ENCODE measurements at places on chromosomes 3 and 15.
A peak's percentile ranks its signal among the peaks of the same experiment; 100 is the strongest.

DNA sequence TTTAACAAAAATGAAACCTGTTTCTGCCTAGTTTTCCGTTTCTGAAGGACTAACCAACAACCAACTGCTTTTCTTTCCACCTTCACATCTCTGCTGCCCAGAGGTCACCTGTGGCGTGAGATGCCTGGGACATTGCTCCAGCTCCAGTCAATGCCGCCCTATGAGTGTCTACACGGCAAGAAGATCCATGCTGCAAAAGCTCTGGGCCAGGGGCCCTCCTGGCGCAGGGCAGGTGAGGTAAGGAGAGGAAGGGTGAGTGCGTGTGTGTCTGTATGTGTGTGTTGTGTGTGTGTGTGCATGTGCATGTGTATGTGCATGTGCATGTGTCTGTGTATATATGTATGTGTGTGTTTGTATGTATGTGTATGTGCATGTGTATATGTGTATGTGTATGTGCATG, 131.4 kb downstream of the NSMCE3 start:
- no peak for DNase-seq

DNA sequence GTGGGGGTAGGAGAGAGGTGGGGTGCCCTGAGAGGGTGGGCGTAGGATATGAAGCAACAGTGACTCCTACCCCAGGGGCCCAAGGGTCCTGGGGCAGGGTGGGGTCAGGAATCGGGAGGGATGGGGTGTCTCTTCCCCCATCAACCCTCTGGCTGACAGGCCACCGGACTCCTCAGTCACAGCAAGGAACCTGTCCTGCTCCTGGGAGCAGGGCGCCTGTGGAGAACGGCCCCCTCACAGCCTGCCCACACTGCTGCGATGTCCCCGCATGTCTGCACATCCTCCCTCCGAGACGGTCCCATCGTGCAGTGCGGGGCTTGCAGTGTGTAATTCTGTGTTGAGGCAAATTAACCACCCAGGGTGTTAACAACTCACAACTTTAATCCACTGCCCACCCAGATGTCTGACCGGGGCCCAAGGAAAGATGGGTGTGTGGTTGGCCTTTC, 2.7 kb downstream of the TM4SF19 start:
- DNase-seq: no peak

DNA sequence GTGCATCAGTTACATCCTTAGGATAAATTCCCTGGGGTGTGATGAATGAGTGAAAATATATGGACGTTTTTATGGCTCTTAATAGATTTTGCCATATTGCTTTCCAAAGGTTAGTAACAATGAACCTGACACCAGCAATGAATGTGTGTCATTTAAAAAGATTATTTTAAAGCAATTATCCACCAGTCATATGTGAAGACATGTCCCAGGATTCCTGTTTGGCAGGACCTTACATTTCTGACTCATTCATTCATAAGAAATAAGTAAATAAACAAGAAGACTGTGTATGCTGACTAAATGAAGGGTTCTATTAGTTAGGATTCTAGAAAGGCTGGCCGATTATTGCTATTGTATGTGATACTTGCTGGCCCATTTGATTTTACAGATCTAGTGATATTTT, 201.5 kb downstream of the SOX2 start:
- no peak for DNase-seq

- DNase-seq: no peak
These were observed 20.1 kb downstream of the ZNF80 start for GRCh38 chr3:114217266-114217665.

DNA sequence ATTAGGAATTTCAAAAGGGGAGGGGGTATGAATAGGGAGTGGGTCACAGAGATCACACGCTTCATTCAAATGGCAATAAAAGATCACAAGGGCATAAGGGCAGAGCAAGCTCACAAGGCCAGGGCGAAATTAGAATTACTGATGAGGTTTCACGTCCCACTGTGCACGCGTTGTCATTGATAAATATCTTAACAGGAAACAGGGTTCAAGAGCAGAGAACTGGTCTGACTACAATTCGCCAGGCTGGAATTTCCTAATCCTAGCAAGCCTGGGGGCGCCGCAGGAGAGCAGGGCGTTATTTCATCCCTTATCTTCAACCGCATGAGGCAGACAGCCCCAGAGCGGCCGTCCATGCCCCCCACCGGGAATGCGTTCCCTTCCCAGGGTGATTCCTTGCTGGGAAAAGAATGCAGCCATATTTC, 18.1 kb upstream of the SMCO1 start:
- DNase-seq: no peak

GRCh38 chr15:52276256-52276770, 19.3 kb downstream of the MYO5C start:
- DNase-seq: no peak

- DNase-seq: no peak
These were observed 24.9 kb downstream of the GJD2 start for GRCh38 chr15:34729886-34730285.

DNA sequence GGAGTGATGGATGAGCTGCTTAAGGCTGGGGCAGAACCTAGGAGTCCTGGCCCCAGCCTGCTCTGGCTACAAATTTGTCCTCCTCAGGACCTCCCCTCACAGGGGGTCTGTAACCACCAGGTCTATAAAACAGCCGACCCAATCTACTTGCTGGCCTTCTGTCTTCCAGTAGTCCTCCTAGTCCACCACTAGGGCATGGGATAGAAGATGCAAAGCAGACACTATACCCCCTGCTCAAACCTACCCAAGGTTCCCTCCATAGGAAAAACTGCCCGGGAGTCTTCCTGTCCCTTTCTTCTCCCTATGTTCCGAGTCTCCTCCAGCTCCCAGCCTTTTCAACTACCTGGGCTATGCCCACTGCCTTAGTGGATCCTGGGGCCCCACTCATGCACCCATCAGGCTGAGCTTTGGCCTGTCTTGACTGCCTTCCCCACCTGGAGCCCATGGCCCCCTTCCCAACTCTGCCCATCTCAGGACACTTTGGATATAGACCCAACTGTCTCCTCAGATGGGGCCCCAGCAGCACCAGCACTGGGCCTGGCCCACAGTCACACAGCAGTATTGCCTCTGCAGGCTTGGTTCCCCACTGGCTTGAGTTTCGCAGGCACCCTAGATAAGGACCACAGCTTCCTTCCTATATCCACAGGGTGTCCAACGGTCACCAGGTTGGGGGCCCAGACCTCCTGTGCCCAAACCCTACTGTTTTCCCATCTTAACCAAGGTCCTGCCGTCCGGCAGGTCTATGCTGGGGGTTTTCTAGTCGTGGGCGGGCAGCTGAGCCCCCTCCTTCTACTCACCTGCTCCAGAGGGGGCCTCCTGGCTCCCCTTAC, 1.1 kb downstream of the HYAL3 start:
- no peak for DNase-seq

DNA sequence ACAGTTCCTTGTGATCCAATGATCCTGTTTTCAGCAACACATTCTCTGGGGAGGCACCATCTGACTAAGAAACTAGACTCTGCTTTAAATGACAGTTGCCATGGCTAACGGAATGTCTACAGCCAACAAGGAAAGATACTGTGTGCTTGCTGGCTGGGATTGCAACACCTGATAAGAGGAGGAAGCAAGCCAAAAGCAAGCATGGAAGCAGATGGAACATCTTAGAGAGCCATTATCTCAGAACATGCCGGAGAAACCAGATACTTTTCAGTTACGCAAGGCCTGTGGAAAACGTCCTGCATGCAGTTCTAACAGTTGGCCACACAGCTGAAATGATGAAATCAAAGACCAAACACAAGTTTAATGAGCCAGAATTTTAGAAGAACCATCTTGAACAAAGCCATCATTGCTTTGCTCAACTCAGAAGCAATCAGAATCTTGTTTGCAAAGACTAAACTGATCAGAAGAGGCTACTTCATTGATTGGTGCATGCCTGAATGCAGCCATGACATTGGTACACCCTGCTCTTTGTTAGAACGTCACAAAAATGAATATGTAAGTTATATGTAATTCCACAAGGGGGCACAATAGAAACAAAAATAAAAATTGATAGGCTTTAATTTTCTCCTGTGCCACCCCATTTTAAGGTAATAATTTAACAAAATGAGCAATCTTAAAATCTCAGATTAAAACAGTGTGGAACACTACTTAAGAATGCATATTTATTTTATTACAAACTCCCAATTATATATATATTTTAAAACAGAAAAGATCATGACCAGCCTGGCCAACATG, 50.8 kb downstream of the GXYLT2 start:
- DNase-seq: no peak

DNA sequence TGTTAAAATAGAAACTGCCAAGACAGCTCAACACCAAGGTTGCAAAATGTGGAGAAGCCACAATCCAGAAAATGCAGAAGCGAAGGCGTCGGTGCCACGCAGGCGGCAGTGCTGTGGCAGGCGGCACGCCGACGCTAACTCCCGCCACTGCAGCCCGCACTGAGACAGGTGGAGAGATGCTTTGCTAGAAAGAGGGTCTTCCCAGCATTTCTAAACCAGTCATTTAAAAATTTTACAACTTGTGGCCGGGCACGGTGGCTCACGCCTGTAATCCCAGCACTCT, 23.2 kb downstream of the CYFIP1 start:
- DNase-seq: no peak

- no peak for DNase-seq
These were observed 1264.3 kb upstream of the ALCAM start for GRCh38 chr3:104102386-104102785.

GRCh38 chr15:95739131-95739530, 591.4 kb upstream of the NR2F2 start:
- no peak for DNase-seq

- DNase-seq: no peak
These were observed 58.0 kb downstream of the IGF1R start for GRCh38 chr15:98706387-98706786.

GRCh38 chr3:44235604-44236484, 5.8 kb upstream of the TOPAZ1 start:
- DNase-seq: peak; percentile 10

GRCh38 chr3:24379936-24380335, 114.7 kb downstream of the THRB start:
- DNase-seq: no peak

DNA sequence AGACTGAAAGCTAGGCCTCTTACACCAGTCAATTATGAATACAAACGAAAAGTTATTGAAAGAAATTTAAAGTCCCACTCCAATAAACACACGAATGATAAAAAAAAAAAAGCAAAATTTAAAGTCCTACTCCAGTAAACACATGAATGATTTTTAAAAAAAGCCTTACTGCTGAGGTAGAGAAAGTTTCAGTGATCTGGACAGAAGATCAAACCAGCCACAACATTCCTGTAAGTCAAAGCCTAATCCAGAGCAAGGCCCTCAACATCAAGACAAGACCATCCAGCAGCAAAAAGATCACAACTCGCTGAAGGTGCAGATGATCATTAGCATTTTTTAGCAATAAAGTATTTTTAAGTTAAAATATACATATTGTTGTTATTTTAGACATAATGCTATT, 95.6 kb upstream of the LIPC start:
- DNase-seq: no peak

GRCh38 chr3:161215185-161215584, 5.9 kb upstream of the NMD3 start:
- no peak for DNase-seq

- DNase-seq: no peak
These were observed 138.1 kb downstream of the MAP2K5 start for GRCh38 chr15:67680641-67681040.

DNA sequence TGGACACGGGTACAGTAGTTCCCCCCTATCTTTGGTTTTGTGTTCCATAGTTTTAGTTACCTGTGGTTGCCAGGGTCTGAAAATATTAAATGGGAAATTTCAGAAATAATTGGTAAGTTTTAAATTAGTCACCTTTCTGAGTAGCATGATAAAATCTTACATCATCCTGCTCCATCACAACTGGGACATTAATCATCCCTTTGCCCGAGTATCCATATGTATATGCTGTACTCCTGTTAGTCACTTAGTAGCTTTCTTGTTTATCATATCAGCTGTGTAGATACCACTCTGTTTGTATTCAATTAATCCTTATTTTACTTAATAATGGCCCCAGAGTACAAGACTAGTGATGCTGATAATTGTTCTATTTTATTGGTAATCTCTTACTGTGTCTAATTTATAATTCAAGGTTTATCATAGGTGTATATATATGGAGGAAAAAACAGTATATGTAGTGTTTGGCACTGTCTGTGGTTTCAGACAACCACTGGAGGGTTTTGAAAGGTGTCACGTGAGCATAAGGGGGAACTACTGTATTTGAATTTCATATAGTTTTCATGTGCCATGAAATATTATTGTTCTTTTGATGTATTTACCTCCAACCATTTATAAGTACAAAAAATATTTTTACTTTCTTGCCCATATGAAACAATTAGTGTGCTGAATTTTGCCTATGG, 41.4 kb downstream of the CTDSPL2 start:
- no peak for DNase-seq

DNA sequence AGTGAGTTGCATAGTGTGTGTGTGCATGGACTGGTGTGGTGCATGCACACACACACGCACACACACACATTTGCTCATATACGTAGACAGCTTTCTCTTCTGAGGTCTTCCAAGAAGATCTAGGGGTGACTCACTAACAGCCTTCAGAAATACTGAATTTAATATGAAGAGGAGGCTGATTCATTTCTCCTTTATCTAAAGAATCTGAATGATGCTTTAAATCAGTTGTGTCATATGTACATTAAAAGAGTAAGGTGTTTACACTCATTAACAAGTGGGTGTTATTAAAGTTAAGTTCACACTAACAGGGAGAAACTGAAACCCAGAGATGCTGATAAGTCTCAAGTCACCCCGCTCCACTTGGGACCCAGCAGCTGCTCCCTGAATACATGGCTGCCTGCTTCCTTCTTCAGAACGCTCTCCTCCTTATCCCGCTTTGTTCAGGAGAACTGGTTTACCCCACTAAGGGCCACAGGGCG, 22.0 kb downstream of the TMPRSS7 start:
- DNase-seq: no peak

- no peak for DNase-seq
These were observed 187.2 kb downstream of the MEX3B start for GRCh38 chr15:81858586-81858985.

GRCh38 chr3:173538410-173538809, 140.9 kb downstream of the NLGN1 start:
- no peak for DNase-seq

- no peak for DNase-seq
These were observed 1018.2 kb downstream of the DIPK2A start for GRCh38 chr3:144989807-144990206.

DNA sequence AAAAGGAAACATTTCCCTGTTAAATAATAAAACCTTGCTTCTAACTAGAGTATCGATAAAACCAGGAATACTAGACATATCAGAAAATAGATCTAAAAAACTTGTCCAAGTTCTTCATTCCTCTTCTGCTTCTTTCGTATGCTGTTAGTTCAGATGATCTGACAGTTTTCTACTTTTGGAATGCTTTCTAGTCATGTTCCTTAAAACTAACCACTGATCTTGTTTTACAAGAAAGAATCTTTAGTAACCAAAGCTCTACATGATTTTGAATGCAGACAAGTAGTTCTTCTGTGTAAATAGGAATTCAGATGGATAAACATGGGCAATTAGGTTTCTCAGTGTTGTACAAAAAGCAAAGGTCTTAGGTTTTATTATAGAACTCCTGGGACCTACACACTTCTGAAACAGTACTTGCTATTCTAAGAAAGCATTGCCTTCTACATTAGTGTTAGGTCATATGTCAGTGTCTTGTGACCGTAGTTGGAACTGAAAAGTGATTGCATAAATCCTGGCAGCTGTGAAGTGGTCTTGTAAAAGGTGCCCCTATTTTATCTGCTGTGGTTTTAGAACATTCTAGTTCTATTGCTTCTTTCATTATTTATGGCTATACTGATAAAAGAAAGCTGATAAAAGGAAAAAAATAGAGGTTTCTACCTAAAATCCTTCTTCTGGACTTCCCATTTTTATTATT, 40.7 kb downstream of the SNRK start:
- DNase-seq: no peak

- no peak for DNase-seq
These were observed 295.4 kb downstream of the SLC9A9 start for GRCh38 chr3:143552851-143553250.

All from stimulated activated CD8-positive, alpha-beta memory T cell treated with anti-CD3 and anti-CD28 coated beads, Interleukin-4, amount 100 ng/mL, for 24 hours (primary cell).